HTR-8/SVneo (cell line): ENCODE measurements at places on chromosomes 12 and 14.

DNA sequence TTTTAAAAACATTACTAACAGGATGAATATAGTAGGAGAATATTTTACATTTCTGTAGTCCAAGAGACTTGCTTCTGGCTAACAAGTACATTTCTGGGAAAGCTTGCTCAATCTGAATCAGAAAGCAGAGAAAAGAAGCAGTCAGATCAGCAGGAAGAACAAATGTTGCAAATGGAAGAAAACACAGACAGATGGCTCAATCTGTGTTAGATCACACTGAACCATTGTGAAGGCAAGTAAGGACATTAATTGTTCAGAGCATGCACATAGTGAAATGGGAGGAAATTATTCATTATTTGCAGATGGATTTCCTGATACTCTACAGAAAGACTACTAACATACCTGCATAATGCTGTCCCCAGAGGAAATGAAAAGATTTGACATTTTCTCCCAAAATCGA is 65.2 kb upstream of the CNOT2 start:
- no peak for DNase-seq

GRCh38 chr12:111068290-111068689 is 147.9 kb upstream of the MYL2 start:
- no peak for DNase-seq

- no peak for DNase-seq
Measured at GRCh38 chr12:93115646-93116045, 186.6 kb upstream of the EEA1 start.

- no peak for DNase-seq
Measured at GRCh38 chr12:76206677-76207072, 122.2 kb upstream of the NAP1L1 start.

DNA sequence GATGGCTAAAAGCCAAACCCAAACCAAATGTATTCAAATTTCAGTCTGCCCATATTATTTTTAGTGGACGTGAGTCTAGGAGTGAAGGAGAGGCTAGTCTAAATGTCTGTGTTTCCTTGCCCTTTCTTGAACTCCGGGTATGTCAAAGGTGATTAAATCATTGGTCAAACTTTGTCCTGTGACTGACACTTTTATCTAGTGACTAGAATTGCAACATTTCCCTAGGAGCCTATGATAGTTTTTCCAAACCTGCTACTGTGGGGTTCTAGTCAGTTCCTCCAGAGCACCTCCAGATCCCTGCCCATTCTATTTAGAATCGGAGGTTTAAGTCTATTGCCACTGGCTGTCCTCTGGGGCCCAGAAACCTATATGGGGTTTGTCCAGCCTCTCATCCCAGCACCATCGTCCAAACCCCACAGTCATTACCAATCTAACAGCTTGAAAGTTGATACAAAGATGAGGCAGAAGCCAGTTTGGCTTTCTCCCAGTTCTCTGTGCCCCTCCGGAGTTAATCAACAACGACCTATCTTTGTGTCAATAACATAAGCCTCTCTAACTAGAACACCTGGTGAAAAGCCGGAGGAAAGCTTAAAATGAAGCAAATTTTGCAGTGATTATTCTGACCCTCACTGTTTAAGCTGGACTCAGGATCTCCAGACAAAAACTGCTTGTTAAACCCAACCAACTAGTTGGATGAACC is 306.7 kb downstream of the ZFP36L1 start:
- DNase-seq = no peak

GRCh38 chr12:79482323-79482722 is 208.4 kb downstream of the PAWR start:
- DNase-seq = no peak

DNA sequence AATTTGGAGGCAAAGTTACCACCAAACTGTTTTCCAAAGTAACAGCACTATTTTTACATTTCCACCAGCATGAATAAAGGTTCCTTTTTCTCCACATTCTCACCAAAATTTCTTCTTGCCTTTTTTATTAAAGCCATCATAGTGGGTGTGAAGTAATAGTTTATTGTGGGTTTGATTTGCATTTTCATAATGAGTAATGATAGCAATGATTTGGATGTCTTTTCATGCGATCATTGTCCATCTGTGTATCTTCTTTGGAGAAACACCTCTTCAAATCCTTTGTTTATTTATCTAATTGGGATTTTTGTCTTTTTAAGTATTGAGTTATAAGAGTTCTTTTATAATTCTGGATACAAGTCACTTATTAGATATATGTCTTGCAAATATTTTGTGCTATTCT is 172.7 kb downstream of the CNTN1 start:
- no peak for DNase-seq

- no peak for DNase-seq
Measured at GRCh38 chr12:106288101-106288493, 14.4 kb upstream of the TCP11L2 start.

DNA sequence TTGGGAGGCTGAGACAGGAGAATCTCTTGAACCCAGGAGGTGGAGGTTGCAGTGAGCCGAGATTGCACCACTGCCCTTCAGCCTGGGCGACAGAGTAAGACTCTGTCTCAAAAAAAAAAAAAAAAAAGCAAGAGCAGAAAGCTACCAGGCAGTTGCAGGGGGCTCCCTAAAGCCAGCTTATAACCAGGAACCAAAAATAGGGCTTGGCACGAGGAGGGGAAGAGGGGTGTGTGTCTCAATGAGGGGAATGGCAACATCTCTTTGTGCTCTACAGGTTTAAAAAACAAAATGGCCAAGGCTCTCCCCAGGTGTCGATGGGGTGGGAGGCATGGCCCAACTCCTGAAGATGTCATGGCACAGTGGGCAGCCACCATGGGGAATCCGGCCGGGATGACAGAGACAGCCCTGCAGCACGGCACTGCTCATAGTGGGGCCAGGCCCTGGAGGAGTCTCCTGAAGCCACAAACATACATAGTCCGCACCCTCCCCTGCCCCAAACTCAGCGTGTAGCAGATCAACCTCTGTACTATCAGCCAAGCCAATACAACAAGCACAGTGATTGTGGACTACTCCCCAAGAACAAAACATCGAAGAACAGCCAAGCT is 16.0 kb upstream of the EIF5 start:
- no peak for DNase-seq

- no peak for DNase-seq
Measured at GRCh38 chr12:3203713-3204112, 126.5 kb downstream of the TSPAN9 start.

GRCh38 chr12:57475271-57476161 is 4.2 kb downstream of the ARHGAP9 start:
- no peak for DNase-seq

GRCh38 chr12:93868771-93869170 is 191.6 kb downstream of the CRADD start:
- no peak for DNase-seq

- no peak for DNase-seq
Measured at GRCh38 chr12:127717278-127717677, 549.7 kb upstream of the TMEM132C start.

DNA sequence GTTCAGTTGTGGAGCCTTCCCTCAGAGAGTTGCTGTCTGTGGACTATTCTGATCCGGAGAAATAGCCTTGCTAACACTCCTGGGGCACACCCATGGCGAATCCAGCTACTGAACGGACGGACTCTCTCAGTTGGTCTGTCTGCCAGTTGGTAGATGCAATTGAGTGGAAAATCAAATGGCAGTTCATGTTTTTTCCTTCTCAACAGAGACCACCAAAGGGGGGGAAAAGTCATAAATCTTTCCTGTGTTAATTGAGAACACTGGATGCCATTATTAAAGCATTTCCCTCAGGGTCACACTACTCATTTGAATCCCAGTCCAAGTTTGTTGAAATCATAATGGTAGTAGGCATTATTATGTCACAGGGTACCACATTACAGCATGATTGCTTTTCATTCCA is 354.3 kb upstream of the FAR2 start:
- DNase-seq = no peak

DNA sequence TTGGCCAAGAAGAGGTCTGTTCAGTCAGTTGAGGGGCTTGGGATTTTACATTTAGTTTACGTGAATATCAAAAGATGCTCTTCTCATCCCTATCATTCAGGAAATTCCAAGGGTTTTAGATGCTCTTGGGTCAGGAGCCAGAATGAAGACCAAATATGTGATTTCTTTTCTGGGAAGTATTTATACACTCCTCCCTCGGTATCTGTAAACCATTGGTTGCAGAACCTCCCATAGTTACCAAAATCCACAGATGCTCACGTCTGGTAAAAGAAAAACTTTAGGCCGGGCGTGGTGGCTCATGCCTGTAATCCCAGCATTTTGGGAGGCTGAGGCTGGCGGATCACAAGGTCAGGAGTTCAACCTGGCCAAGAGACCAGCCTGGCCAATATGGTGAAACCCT is 75.9 kb downstream of the TNFAIP2 start:
- no peak for DNase-seq

GRCh38 chr12:119145367-119145766 is 33.4 kb upstream of the HSPB8 start:
- DNase-seq = no peak

- DNase-seq = no peak
Measured at GRCh38 chr14:92959189-92959531, 36.2 kb downstream of the CHGA start.

DNA sequence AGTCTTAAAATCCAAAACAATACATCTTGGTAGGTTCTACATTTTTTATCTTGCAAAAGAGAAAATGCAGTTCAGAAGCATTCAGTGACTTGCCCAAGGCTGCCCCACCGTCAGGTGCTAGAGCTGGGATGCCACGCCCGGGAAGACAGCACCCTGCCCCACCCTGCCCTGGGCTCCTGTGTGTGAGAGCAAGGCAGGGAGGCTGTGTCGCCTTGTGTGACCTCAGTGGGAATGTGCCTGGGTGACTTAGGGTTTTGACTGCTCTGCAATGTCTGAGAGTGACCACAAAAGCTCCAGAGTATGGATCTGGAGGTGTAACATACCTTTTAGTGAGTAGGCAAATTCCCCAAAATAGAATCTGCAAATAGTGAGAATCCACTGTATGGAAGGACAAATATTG is 60.0 kb downstream of the AACS start:
- no peak for DNase-seq

DNA sequence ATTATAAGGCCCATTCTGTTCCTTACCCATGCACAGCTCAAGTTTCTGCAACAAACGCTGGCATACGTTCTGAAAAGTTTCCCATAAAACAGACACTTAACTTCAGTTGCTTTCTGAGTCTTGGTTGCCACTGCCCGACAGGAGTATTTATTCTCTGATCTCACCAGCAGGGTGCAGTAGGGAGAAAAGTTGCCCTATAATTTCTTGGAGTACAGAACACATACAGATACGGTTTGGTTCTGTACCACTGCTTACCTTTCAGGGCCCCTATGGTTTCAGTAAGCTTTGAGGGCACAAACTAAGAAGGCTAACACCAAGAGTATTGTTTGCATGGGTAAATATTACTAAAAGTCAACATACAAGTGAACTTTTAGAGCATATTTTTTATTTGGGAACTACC is 77.9 kb downstream of the SPATA7 start:
- peak; percentile 21 for DNase-seq

GRCh38 chr12:71085575-71085974 is 72.2 kb downstream of the TSPAN8 start:
- no peak for DNase-seq

DNA sequence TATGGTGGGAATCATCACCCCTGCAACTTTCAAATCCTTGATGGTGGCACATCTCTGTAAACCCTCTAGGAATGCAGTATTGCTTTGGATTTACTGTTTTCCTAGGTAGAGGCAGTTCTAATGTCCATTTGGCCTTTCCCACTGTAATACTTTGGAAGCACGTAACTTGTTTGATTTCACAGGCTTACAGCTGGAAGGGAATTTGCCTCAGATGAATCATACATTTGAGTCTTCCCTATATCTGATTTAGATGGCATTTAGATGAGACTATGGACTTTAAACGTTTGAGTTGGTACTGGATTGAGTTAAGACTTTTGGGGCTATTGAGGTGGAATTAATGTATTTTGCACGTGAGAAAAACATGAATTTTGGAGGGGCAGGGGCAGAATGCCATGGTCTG is 35.9 kb downstream of the DAAM1 start:
- DNase-seq = no peak

DNA sequence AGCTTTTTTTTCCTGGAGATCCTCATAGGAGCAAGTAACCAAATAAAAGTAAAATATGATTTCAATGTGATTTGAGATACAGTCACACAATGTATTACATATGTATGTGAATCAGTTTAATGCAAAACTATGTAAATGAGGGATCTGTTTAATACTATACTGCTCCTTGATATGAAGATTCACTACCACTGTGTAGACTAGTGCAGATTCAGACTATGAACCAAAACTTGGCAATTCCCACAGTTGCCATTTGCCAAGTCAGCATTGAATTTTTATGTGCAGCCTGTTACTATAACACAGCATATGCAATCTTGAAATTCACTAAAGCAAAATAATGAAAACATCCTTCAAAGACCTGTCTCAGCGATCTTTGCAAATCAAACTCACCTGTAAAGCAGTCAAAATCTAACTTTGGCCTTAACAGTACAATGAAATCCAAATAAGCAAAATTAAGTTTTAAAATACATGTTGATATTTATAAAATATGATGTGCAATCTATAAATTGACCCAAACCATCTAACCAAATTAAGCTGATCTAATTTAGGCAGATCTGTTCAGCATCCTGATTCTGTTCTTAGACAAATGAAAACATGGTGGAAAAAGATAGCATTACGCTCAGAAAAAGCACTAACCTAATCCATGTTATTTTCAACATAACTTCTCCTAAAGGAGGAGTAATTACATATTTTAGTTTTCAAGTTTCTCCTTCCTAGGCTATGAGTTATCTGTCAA is 25.5 kb upstream of the LMNTD1 start:
- no peak for DNase-seq

DNA sequence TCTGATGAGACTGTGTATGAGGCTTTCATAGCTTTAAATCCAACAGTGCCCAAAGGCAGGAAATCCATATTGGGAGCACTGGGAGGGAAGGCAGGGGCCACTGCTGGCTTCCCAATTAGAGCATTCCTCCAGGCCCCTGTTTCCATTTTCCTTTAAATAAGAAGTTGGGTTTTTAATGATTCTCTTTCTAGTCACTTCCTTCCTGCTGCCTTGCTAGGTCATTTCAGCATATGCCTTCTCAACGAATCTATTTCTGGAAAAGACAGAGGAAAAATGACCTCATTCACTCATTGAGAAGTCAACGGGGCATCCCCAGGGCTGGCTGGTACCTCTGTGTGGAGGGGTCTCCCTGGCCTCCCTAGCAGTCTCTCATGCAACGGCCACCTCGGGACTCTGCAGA is 43.5 kb downstream of the IGF1 start:
- no peak for DNase-seq

DNA sequence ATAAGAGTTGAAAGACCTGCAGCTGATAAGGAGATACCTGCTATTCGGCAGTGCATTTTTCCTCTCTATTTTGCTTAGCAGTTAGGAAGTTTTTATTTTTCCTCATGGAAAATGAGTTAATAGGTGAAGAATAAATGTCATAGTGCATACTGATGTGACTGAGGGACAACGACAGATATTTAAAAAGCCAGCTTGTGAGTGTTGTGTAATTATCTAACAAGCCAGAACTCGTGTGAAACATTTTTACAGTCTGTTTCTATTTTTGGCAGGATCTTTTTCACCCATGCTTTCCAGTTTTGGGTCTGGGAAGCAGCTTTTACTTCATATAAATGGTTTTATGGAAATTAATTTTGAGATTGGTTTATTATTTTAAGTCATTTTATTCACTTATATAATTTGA is 2.9 kb downstream of the FBXO34 start:
- no peak for DNase-seq

GRCh38 chr14:105461903-105462302 is 12.7 kb upstream of the CRIP2 start:
- no peak for DNase-seq
